ENCODE measurements at places on chromosomes 3 and 15.

- DNase-seq: peak; percentile 8
Observed at GRCh38 chr3:69739204-69740102, at the start of gene MITF. TSS of gene MITF (plus strand) at chr3:69739464. CDS start at chr3:69739598, 134 bp downstream.

DNA sequence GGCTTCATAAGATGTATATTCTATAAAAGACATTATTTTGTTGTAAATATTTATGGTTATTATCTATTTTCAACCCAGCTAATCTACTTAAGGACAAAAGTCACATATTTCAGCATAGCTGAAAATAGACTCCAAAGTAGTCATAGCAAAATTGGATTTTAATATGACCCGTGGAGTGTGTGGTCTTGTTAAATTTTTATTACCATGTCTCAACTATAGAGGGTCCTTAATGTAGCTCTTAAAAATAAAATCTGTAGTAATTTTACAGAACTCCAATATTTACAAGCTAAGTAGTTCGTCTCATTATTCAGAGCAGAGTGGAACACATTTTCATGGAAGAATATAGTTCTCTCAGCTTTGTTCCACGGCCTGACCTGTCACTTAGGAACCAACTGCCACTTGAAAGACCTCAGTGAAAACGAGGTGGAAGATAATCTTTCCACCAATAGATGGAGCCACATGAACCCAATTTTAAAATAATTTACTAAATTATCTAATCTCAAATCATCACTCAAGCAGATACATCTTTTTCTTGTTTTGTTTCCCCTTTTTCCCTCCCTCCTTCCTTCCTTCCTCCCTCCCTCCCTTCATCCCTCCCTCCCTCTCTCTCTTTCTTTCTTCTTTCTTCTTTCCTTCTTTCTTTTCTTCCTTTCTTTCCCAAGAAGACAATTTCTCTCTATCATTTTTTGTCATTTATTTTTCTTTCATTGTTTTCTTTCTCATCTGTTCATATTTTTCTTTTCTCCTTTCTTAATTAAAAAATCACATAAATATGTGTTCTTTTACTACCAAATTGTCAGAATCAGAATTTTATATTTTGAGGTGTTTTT is 97.2 kb downstream of the CLDN1 start:
- DNase-seq: no peak

DNA sequence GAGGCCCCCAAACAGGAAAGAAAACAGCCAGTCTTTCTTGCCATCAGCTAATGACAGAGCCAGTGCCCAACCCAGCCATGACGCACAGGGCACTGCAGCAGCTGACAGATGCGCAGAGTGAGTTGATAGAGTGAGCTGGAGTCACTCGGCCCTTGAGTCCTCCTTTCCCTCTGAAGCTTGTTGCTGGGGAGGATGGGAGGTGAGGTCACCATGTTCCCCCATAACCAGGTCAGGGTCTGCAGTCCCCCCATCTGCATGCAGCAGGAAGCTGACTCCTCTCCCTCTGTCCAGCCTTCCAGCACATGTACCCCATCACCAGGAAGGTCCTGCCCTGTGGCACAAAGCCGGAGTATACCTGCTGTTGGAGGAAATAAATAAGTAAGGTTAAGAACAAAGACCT is 174.6 kb downstream of the ABHD5 start:
- no peak for DNase-seq

- DNase-seq: no peak
Observed at GRCh38 chr3:105459566-105460290, 93.0 kb downstream of the ALCAM start.

- no peak for DNase-seq
Observed at GRCh38 chr3:87987952-87988351, 70.9 kb downstream of the CGGBP1 start.

GRCh38 chr15:60363087-60363549 is 34.7 kb downstream of the ANXA2 start:
- no peak for DNase-seq

Data from CD4-positive, alpha-beta T cell treated with Interleukin-2 at 100 ng/mL for 4 hours (primary cell).